ENCODE measurements at places on chromosomes 12 and 14.
A peak's percentile ranks its signal among the peaks of the same experiment; 100 is the strongest.

GRCh38 chr14:102046337-102047278 is 40.2 kb downstream of the HSP90AA1 start:
- no peak for DNase-seq

DNA sequence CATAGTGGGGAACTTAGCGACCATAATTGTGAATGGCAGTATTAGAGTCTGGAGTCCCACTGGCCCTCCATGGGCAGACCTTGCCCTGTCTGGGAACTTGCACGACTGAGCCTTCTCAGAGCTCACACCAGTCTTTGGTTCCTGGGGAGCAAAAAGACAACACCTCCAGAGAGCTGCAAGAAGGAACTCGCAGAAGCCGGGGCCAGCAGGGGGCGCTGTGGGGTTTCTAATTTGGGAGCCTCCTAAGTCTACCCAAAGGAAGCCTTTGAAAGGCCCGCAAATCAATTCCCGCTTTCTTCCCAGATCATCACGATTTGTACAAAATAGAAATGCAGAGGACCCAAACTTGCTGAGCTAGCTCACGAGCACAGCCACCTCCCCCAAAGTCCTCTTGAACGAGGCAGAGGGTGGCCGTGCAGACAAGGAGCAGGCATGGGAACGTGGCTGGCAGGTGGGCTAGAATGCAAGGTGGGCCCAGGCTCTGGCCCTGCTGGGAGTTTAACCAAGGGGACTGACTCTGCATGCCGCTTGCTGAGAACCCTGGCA is 46.3 kb upstream of the FBXO21 start:
- DNase-seq, result peak; percentile 54

GRCh38 chr12:124706363-124706762 is 139.0 kb upstream of the NCOR2 start:
- no peak for DNase-seq

DNA sequence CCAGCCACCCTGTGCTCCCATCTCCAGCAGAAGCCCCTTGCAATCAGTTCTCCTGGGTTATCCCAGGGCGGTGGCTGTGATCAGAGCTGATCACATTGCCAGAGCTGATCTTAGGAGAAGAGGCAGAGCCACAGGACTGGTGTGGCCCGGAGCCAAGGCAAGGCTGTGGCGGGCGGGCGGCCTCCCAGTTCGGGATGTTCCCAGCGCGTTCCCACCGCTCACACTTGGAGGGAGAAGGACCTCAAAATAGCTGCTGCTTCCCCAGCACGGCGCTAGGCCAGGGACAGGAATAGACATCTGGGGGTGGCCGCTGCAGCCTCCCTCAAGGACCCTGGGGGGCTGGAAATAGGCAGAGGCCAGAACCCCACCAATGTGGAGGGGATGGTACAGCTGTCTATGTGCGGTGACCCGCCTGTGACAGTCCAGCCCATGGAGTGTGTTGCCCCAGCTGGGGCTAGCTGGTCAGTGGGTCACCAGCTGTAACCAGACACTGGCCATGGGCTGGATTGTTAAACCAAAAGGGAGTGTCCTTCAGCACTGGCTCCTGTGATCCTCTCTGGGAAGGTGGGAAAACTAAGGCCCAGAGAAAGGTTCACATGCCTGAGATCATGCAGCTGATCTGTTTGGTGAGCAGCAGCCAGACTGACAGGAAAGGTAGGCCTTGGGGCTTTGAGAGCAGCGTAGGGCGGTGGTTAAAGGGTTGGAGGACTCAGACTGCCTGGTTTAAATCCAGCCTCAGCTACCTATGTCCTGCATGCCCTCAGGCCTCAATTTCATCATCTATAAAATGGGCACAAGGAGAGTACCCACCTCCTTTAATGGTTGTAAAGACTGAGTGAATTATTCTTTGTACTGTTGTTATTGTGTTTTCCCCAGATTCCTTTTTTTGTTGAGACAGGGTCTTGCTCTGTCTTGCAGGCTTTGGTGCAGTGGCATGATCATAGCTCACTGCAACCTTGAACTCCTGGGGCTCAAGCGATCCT is 8.0 kb upstream of the POP5 start:
- no peak for DNase-seq

GRCh38 chr12:65881965-65882413 is 57.7 kb downstream of the HMGA2 start:
- DNase-seq, result no peak

DNA sequence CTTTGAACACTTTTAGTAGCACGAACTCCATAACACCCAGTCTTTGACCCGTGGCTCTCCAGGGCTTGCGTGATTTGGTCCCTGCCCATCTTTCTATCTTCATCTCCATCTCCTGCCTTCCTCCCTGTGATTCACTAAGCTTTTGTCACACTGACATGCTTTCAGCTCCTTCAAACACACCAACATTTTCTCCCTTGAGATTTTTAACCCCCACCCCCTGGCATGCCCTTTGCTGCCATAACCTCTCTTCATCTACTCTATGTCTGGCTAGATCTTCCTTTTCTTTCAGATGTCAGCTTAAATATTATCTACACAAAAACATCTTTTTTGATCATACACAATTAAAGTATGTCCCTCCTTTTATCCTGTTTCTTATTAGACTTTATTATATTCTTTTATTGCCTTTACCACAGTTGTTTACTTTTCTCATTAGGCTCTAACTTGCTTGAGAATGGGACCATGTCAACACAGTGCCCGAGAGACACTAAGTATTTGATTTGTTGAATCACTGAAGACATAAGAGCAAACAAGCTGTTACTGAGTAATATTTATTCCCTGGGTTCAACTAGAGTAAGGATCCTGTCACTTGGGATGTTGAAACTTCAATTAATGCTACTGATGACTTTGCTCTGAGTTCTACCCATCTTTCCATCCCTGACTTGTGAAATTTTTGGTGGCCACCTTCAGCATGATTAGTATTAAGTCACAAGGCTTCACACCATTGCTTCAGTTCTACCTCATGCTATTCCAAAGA is 387.3 kb downstream of the LRIG3 start:
- DNase-seq, result no peak

DNA sequence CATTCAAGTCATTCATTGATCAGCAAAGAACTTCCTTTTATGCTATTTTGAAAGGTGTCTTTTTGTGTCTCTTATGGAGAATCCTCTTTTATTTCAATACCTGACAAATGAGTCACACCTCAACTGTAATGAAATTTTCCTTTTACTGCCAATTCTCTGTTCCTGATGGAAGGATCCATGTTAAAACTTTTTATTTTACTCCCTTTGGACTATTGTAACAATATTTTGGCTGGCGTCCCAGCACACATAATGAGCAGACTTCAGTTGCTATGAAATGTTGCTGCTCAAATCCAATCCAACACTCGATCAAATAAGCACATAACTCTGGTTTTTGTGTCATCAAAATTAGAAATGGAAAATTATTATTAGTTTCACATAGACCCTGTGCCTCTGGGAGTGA is 21.9 kb upstream of the SLC15A5 start:
- DNase-seq, result no peak

- no peak for DNase-seq
Measured at GRCh38 chr14:63726499-63726898, 1.4 kb downstream of the SGPP1 start.

DNA sequence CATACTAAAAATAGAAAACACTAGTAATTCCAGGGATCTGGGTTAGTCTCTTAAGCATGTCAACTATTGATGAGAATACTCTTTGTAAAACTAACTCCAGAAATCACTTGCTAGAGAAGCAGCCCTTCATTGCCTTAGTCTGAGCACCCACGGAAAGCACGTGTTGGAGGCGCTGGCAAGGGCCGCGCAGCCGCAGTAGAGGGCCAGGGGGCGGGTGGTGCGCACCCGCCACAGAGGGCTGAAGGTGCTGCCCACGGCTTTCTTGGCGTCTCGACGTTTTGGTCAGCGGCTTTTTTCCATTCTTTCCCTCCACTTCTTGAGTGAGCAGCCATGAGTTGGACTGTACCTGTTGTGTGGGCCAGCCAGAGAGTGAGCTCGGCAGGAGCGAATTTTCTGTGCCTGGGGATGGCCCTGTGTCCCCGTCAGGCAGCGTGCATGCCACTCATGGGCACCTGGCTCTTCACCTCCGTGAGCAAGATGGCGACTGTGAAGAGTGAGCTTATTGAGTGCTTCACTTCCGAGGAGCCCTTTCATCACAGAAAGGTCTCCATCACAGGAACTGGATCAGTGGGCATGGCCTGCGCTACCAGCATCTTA is 68.4 kb upstream of the PPM1H start:
- no peak for DNase-seq

DNA sequence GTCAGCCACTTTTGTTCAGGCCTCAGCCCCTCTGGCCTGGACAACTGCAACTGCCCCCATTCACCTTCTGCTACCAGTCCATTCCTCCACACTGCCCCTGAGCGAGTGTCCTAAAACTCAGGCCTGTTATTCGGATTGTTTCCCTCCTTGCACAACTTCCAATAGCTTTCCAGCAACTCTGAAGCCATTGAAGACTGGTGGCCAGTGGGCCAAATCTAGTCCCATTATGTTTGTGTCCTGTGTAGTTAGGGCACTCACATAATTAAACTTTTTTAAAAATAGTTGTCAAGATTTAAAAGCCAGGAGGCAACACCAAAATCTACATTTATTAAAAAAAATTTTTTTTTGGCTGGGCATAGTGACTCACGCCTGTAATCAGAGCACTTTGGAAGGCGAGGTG is 17.8 kb upstream of the FIGNL2 start:
- DNase-seq, result no peak

DNA sequence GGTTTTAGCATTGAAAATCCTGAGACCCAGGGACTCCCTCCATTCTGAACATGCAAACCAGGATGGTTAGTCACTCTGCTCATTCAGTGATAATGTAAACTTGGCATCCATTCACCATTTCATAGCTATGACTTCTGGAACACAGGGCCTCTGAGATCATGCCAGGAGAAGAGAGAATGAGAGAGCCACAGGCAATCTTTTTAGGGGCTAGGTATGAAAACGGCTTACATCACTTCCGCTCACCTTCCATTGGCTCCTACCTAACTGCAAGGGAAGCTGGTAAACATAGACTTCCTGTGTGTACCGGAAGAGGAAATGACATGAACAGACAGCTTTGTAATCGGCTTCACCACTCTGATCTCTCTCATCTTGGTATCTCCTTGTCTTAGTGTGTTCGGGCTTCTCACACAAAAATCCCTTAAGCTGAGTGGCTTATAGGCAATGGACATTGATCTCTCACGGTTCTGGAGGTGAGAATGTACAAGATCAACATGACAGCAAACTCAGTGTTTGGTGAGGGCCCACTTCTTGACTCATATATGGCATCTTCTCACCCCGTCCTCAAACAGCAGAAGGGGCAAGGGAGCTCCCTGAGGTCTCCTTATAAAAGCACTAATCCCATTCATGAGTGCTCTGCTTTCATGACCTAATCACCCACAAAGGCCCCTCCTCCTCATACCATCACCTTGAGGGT is 465.9 kb upstream of the TBX3 start:
- DNase-seq, result no peak

DNA sequence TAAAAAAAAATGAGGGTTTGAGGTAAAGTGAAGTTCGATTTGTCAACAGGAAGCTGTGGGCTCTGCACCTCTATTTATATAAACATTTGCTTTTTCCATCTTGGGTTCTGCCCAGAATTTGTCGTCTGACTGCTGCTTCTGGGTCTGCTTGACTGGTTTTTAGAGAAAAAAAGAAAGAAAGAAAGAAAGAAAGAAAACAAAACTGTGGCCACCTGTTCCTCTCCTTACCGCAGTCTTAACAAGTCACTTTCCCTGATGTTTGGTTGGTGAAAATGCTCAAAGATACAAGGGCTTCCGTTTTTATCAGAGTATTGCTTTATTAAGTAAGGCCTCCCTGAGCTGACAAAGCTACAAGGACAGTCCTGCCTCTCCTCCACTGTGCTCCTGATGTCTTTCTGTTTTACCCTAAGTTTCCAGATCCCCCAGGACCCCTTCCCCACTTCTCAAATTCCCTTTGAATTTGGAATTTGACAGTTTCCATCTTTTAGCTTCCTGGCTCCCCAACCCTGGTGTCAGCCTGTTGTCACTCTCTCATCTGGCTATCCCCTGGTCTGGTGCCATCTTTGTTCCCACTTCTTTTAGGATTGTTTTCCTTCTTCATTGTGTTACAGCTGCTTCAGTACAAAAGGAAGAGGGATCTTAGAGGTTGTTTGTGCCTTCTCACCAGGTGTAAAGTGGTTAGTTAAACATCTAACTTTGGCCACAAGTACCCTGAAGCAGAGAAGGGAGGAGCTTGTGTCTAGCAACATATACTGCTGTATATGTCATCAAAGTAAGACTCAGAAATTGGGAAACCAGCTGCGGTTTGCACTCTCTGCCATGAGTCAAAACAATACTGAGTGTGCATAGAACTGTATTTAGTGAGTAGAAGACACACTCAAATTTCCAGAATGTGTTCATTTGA is 18.0 kb downstream of the MFAP5 start:
- DNase-seq, result peak; percentile 52

- no peak for DNase-seq
Measured at GRCh38 chr12:7101694-7102131, 7.3 kb downstream of the C1RL start.

GRCh38 chr12:11673666-11674461 is 24.4 kb downstream of the ETV6 start:
- DNase-seq, result no peak

- DNase-seq, result no peak
Measured at GRCh38 chr14:100825713-100826331, at the start of gene MEG3. Gene MEG3, plus strand, starts transcription at chr14:100826118.

GRCh38 chr14:20834899-20835298 is 32.3 kb upstream of the RNASE1 start:
- DNase-seq, result no peak

DNA sequence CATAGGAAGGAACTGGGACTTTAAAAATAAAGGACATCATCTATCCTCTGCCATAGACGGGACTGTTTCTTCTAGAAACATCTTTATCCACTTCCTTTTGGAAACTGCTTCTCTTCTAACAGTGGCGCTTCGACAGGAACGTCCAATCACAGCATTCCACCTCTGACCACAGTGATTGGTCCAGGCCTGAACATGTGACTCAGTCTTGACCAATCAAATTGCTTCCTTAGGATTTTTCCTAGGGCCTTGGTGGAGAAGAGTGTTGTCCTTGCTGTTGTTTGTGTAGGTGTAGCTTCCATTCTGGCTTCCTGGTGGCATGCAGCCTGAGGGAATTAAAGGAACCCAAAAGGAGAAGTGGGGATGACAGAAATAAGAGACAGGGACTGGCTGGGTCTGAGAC is 182.4 kb upstream of the TBX3 start:
- DNase-seq, result no peak

- DNase-seq, result no peak
Measured at GRCh38 chr12:5736527-5736926, 208.5 kb downstream of the ANO2 start.

Data from activated T-cell treated with anti-CD3 and anti-CD28 coated beads for 24 hours (primary cell).